Right lung (tissue), 10 donors: ENCODE measurements at places on chromosomes 11 and 22.

DNA sequence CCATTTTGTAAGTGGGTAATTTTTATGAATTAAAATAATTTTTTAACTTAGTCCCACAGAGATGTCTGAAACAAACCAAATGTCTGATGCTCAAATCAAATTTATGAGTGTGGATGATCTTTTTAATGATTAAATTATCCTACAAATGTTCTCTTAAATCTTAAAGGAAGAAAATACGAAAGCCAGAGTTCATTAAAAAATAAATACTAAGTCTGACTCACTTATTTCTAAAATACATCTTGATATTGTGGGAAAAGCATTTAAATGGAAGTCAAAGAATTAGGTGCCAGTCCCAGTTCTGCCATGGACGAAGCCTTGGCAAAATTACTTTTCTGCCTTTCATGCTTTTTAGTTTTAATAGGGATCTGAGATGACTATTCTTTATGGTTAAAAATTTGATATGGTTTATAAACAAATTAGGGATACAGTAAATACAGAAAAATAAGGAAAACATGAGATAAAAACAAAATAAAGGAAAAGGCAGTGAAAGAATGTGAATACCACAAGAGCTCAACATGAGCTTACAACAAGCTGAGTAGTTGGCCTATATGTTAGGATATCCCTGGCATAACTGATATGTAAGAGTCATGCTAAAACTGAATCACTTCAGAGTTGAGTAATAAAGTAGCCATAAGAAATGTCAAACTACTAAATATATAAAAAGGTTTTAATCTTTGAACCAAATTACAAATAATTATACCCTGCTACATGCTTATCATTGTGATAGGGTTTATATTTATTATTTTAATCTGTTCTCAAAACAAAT is 9.2 kb downstream of the CCDC34 start:
- no peak for DNase-seq

GRCh38 chr11:80122211-80122610 is 681.4 kb upstream of the TENM4 start:
- DNase-seq = no peak

GRCh38 chr11:121265586-121265985 is 27.0 kb upstream of the SC5D start:
- no peak for DNase-seq

GRCh38 chr11:19872512-19873145 is 160.0 kb downstream of the NAV2 start:
- no peak for DNase-seq

- no peak for DNase-seq
Observed at GRCh38 chr11:33457948-33458347, 200.8 kb downstream of the HIPK3 start.

GRCh38 chr22:41480397-41480735 is 11.4 kb downstream of the ACO2 start:
- DNase-seq = no peak

DNA sequence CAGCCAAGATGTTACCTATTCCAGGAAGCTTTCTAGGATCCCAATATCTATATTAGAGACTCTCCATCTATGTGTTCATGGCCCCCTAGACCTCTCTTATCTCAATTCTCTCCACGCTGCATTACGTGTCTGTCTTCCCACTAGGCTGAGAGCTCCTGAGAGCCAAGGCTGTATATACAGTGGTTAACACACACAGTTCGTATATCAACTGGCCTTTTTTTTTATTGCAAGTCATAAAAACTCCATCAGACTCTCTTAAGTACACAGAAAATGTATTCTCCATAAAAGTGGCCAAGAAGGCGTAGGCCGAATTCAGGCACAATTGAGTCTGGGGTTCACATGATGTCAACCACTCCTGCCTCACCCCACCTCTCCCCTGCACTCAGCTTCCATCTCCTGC is 115.9 kb downstream of the TRIM29 start:
- DNase-seq = no peak

DNA sequence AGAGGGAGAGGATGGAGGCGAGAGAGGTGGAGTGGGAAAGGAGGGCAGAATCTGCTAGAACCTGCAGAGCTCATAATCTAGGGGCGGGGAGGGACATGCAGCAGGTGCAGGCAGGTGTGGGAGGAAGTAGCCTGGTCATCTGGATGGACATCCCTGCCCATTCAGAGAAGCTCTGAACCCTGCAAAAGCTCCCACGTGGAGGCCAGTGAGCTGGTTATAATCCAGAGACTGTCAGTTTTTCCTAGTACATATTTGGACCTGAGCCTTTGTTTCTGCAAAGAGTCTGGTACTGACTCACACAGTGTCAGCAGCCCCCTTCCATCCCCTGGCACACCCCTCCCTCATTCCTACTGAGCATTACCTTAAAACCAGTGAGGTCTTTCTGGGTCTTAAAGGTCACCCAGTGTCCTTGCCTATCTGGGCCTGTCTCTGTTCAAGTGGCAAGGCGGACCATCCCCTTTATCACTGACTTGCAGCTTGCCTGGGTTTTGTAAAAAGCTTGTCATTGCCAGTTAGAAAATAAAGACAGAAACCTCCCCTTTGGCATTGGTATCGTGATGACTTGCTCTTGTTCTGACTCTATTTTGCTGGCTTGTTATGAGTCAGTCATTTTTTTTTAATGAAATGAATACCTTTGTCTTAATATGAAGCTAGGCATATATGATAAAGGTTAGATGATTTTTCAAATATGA is 26.1 kb downstream of the PTPRJ start:
- no peak for DNase-seq

GRCh38 chr11:10118865-10119264 is 175.2 kb downstream of the SBF2 start:
- no peak for DNase-seq

GRCh38 chr22:33806191-33806590 is 114.1 kb downstream of the LARGE1 start:
- DNase-seq = no peak

DNA sequence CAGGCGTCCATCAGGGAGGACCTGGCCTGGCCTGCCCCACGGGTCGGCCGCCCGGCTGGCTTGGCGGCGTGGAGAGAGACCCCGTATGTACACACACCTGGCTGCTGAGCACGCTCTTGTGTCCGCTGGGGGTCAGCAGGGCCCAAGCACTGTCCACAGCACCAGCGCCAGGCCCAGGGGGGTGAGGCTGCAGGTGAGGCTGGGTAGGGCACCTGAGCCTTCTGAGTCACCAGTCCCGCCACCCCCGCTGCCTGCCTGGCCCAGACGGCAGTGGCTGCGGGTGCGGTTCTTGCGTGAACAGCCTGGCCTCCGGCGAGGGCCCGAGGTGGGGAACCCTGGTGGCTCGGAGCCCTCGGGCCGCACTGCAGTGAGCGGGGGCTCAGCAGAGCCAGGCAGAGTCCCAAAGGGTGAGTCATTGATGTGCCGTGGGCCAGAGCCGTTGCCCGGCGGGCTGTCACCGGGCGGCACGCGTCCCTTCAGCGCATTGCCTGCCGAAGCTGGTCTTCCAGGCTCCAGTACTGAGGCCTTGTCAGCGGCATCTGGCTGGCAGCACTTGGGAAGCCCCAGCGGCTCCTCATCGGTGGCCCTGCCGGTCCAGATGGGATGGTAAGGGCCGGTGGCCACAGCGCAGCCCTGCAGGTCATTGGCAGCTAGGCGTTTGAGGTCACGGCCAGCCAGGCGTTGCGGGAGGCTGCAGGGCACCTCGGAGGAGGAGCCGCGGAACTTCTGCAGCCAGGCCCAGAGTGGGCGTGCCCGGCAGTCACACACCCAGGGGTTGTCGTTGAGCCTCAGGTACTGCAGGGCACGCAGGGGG is 26.3 kb downstream of the RTN4R start:
- DNase-seq = no peak

DNA sequence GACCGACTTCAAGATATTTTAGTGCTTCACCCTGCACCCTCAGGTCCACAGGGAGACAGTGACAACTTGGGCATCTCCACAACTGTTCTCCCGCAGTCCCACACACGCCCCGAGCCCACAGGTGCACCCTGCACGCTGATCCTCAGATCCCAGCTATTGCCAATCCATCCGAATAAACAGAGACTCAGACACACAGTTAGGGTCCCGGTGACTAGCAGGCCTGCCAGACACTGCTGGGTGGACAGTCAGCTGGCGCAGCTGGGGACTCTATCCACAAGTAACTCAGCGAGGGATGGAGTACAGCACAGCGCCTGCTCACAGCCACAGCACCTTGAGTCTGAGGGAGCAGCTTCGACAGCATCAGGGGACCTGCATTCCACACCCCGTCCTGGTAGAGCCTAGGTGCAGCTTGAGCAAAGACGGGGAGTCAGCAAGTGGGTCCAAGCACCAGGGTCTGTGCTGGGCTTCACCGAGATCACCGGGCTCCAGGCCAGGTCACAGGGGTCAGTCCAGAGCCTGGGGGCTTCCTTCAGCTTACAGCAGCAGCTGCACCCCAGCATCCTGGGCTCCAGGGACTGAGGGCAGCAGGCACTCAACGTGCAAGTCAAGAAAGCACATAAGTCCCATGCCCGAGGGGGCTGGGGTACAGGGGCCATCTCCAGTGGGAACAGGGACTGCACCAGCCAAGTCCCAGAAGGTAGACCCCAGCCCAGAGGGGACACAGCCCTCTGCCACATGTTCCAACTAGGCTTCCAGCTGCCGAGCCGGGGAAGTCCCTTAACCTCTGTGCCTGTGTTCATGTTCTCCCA is 7.6 kb downstream of the RPL3 start:
- no peak for DNase-seq

- no peak for DNase-seq
Observed at GRCh38 chr11:17642980-17643379, 76.4 kb upstream of the MYOD1 start.

DNA sequence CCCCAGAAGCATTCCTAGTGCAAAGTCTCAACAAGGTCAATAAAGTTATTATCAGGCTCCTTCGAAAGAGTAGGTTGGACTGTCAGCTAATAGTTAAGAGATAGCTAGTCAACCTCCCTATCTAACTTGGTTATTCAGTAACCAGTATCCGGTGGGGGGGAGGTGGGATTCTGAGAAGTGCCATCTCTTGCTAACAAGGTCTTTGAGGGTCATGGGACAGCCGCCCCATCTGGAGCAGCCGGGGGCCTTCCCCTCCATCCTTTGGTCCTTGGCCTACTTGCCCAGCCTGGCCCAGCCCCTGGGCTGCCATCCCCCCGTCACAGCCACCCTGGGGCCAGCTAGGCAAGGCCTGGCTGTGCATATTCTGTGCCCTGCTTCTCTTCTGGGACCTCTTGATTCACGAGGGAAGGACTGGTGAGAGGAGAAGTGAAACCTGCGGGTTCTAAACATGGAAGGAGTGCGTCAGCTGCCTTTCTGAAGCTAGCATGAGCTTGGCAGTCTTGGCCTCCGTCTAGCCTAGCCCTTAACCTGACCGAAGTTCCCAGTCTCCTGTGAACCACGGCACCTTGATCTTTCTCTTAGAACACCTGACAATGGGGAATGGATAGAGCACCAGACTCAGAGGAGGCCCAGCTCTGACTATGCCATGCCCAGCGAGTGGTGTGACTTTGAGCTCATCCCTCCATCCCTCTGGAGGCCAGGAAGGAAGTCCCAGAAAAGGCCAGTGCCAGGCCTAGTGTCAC is 9.3 kb downstream of the SLC37A2 start:
- no peak for DNase-seq

DNA sequence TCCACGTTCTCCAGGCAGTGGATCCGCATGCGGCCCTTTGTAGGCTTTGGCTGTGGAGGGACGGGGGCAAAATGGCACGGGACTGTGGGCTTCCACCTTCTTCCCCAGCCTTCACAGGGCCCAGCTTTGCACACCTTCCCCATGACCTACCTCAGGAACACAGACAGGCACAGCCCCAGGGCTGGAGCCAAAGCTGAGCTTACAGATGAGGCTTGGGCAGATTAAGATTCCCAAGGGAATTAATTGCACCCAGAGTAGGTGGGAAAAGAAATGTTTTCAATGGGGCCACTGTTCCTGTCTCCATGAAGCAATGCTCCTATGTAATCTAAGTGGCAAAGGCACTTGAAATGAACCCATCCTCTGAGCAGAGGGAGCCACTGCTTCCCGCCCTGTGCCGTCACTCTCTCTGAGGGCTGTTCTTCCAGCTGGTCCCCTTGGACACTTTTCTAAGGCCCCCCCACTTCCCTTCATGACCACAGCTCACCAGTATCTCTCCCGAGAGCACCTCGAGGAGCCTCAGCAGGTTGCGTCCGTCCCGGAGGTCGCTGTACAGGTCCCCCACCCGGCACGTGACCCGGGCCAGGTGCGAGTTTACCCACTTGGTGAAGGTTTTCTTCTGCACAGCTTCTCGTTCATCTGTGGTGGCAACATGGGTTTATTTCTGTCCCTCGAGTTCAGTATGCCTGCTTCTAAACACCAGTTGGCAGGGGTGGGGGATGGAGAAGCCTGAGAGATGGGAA is 13.5 kb downstream of the SPTBN2 start:
- DNase-seq = no peak

DNA sequence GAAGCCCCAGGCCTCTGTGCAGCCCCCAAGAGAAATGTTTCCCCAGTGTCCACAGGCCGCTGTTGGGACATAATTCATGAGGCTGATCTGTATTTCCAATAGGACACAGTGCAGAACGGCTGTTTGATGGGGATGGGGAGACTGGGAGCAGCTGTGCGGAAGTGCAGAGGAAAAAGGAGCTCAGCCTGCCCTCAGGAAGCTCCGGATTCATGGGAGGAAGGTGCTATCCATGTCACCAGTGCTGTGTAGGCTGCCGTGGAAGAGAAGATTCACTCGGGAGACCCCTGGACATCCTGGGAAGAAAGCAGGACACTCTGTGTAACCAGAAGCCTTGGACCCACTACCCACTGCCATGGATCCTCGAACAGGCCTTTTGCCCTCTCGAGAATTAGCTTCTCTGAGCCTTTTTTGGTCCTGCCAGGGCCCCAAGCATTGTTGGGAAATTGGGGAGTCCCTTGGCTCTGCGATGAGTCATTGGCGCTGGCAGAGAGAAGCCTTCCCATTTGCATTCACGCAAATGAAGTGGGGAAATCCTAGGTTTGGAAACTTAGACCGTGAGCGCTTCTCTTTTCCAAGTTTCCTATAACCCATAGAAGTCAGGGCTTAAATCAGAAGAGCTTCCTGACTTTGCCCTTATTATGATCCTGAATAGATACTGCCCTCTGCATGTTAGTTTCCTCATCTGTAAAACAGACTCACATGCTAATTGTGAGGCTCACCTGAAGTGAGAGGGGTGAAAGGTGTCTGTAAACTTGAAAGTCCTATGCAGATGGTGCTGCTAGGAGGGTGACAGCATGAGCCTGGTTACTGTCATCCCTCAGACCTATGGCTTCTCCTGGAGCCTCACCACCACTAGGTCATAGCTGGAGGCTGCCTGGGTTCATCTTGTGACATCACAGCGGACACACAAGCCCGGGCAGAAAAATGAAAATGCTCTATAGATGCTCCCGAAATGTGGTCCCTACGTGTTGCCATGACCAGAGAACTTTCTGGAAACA is 229.2 kb upstream of the B3GAT1 start:
- no peak for DNase-seq

- peak; percentile 17 for DNase-seq
Observed at GRCh38 chr22:35593891-35594470, 23.1 kb downstream of the MB start.
